ENCODE measurements at places on chromosomes 12 and 14.

DNA sequence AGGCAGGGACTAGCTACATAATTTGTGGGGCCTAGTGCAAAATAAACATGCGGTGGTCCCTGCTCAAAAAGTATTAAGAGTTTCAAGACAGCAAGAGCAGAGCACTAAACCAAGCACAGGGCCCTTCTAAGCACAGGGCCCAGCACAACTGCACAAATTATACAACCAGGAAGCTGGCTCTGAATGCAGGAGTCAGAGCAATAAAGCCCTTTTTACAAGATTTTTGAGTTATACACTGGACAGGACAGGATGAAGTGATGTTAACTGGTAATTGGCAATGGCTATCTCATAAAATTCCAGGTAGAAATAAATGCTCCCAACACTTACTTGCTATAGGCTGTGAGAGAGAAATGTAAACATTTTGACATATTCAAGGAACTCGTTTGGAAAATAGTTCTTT, 86.2 kb upstream of the GPHB5 start:
- no peak for DNase-seq

DNA sequence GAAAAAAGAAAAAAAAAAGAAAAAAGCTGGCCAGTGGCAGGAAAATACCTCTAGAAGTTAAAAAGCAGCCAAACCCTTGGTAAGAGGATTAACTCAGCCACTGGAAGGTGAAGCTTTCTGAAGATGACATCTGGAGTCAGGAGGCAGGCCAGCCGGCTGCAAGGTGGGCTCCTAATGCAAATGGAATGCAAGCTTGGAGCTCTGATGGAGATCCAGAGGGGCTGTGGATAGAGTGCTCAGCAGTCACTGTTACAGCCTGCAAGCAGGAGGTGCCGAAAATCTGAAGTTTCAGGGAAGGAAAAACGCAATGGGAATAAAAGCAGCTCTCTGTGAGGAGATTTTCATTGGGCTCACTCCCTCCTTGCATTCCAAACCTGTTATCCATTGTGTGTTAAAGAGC, 41.0 kb downstream of the GSC start:
- DNase-seq = no peak

DNA sequence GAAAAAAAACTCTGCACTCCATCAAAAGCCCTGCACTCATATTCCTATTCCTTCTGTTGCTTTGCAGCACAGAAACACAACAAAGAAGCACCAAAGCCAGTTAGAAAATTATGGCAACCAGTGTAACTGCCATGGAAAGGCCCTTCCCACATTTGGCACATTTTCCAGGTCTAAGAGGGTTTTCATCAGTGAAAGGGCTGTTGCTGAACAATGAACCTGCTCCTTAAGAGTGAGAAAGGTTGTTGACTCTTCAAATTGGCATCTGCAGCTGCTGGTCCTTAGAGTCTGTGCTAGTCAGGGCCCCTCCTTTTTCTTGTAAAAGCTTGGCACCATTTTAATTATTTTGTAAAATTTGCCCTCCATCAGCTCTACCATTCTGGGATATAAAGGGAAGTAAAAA, 378.7 kb upstream of the KITLG start:
- no peak for DNase-seq

GRCh38 chr12:15620741-15621539, 168.2 kb downstream of the EPS8 start:
- no peak for DNase-seq

DNA sequence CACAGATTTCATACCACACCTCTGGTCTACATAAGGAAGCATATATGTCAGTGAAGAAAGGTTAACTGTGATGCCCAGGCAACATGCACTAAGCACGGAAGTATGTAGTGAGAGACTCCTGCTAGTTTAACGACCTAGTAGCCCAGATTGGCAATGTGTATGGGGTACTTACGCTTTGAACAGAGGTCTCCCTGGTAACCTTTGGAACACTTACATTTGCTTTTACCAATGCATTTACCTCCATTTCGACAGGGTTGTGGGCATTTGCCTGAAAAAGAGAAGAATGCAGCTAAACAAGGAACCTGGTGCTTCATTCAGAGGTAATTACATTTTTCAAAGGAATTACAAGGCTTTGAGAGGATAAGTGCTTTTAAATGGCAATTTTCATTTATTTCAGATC, 65.2 kb downstream of the WIF1 start:
- no peak for DNase-seq

GRCh38 chr12:13000925-13001774, 1.1 kb upstream of the HEBP1 start:
- no peak for DNase-seq

DNA sequence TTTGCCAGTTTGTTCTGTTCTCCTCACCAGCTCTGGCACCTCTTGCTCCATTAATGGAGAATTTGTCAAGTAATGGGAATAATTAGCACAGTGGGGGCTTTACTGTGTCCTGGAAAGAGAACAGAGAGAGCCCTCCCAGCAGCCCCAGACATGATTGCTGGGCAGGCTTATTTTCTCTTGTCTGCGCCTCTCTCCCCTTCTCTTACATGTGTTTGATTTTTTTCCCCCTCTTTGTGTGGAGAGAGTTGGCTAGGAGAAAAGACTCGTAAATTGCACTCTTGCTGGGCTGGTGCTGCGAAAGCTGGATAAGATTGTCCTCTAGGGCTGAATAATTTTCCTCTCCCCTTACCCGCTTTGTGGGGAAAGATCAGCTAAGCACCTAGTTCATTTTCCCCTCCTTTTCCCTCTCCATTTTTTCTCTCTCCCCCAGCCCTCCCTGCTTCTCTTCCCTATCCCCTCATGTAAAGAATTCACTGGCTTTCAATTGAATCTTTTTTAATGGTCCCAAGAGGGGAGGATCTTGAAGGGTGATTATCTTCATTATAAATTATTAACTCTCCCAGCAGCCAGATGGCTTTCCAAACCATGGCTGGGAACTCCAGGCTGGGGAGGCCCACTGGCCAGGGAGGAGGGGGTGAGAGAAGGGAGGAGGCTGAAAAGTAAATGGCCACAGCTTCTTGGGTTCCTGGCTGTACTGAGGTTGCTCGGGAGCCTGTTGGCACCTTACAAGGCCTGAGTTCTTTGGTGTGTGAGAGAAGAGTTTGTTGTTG, 62.2 kb downstream of the NRXN3 start:
- no peak for DNase-seq

DNA sequence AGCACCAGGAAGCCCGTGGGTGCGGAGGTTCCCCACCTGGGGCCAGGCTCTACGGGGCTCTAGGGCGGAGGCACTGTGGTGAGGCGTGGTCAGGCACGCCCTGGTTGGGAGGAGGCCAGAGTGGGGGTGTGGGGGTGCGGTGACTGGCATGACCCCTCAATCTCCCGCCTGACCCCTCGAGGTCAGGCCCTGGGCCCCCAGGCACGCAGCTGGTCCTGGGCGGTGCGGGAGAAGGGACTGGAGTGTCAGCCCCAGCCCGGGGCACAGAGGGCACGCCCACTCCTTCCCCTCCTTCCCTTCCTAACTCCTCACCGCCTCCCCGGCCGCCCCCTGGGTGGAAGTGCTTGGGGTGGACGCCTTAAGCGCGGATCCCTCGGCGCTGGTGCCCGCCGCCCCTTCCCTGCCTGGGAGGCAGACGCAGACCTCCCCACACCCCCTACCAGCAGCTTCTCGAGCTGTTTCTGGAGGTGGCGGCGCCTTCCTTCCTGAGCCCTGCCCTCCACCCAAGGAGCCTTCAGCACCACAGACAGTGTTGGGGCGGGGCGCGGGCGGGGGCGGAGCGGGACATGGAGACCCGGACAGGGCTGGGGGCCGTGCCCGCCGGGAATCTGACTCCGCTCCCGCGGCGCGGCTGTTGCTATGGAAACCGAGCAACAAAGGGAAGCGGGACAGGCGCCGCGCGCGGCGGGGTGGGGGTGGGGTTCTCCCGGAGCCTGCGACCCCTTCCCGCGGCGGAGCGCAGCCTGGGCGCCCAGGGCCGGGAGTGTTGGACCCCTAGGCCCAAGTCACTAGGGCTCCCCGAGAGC, 741 bp upstream of the CRIP2 start:
- peak; percentile 56 for DNase-seq

DNA sequence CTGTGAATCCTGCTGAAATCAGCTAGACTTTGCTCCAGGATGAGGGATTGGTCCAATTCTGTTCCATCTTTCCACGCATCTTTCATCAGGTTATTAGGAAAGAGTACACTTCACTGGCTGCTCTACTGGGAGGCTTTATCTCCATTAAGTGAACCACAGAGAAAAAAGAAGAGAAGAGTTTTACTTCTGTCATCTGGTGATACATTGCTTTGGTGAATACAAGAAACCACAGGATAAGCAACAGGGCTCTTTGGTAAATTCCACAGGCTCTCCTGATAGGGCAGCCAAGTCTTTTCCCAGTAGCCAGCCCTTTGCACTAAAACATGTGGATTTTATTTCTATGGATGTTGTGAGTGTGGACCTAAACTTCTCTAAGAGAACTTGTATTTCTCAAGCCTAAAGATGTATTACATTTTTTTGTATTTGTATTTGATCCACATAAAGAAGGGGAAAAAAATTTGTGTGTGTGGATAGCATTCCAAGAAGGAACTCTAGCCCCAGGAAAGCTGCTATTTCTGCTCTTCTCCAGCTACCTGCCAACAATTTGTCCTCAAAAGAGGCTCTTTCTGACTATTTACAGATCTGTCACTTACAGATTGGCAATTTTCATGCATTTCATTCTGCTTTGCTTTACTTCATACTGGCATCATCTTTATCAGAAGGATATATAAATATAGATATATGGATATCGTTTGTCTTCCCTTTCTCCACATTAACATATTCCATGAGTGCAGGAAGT, 1117.6 kb upstream of the TMEM132C start:
- no peak for DNase-seq

DNA sequence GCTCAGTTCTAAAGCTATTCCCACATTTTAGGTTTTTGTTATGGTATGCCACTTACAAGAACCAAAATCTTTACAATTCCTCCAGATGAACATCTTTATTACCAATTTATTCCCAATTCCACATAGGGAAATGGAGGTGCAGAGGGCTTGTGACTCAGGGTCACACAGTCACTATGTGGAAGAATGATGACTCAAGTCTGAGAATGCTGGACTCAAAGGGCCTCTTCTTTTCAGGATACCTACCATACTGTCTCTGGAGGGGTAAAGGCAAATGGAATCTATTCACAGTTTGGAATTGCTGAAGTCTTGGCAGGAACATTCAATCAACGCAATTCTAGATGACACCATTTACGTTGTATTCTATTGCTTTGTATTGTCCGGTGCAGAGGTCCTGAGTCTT, 48.2 kb upstream of the MANSC4 start:
- DNase-seq = no peak

DNA sequence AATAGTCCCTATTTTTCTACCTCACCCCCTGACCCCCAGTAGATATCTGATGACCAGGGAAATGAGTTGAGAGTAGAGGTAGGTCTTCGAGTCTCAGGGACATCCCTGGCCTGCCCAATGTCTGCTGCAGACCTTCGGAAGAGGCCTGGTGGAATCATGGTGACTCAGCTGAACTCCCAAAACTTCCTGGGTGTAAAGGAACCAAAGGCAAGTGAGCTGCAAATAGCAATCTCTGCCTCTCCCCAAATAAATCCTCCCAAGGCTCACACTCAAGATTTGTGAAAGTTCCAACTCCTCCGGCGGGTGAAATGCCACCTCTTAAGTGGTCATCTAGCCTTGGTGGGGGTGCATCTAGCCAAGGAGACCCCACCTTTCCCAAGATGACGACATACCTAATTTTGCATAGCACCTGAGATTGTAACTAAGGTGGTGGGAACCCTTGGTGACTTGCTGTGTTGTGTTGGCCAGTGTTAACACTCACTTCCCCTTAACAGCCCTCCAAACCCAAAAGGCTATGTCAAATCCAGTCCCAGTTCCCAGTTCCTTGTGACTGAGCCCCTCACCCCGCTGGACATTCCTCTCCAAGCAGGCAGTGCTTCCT, 6.3 kb downstream of the ZFP36L1 start:
- DNase-seq = no peak

- peak; percentile 14 for DNase-seq
Measured at GRCh38 chr14:90398315-90398839, 1.5 kb downstream of the CALM1 start.

GRCh38 chr12:27672051-27672450, 24.2 kb upstream of the REP15 start:
- no peak for DNase-seq

DNA sequence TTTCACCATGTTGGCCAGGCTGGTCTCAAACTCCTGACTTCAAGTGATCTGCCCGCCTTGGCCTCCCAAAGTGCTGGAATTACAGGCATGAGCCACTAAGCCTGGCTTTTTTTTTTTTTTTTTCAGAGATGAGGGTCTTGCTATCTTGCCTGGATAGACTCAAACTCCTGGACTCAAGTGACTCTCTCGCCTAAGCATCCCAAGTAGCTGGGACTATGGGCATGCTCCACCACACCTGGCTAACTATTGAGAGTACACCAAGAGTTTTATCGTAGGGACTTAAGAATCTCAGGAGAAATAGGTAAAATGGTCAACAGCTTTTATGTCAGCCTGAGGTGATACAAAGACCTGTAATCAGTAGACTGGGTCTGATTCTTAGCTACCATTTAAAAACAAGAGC, 31.2 kb upstream of the SIX1 start:
- no peak for DNase-seq

- peak; percentile 27 for DNase-seq
Measured at GRCh38 chr12:12010277-12011039, 60.3 kb upstream of the BCL2L14 start.

- DNase-seq = no peak
Measured at GRCh38 chr12:49428793-49429192, 61.5 kb downstream of the SPATS2 start.

- no peak for DNase-seq
Measured at GRCh38 chr12:1310653-1311052, 283.7 kb downstream of the FBXL14 start.

GRCh38 chr14:105622329-105622955, 96.1 kb downstream of the TMEM121 start:
- no peak for DNase-seq

- DNase-seq = no peak
Measured at GRCh38 chr12:13425766-13426165, 229.2 kb downstream of the EMP1 start.

- DNase-seq = no peak
Measured at GRCh38 chr14:105737504-105738246, 211.3 kb downstream of the TMEM121 start.

DNA sequence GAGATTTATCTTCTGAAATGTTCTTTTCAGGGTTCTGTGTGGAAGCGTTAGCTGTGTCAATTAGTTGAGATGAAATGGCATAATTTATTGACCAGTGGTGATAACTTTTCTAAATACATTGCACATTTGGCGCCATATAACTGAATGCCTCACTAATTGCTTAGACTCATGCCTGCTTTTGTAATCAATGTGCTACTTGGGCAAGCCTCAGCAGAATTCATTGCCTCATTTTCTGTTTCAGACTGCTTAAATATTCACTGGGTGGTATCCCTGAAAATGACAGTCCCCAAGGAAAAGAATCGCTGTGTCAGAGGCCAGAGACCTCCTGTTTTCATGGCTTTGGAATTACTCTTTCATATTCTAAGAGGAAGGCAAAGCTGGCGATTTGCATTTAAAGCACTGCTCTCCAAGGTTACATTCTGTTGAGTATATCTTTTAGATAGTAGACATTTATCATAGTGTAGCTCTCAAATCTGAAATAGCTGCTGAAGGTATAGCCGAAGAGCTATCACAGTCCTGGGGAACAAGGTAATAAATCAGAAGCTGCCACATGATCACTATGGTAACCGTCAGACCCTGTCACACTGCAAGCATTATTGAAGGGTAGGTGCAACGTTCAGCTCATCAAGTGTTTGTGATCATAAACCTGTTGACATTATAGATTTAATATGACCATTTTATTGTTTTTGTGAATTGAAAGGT, 297.3 kb upstream of the E2F7 start:
- no peak for DNase-seq

- no peak for DNase-seq
Measured at GRCh38 chr12:80714055-80714454, 2.7 kb upstream of the MYF5 start.

GRCh38 chr12:57603815-57604453, 690 bp upstream of the DTX3 start:
- no peak for DNase-seq
